Caki2 (cell line): ENCODE measurements at places on chromosomes 3 and 15. TPM values are rescaled to one million over a fixed set of nuclear protein-coding genes. Genes with fewer than 3 reads are reported as not detected.

DNA sequence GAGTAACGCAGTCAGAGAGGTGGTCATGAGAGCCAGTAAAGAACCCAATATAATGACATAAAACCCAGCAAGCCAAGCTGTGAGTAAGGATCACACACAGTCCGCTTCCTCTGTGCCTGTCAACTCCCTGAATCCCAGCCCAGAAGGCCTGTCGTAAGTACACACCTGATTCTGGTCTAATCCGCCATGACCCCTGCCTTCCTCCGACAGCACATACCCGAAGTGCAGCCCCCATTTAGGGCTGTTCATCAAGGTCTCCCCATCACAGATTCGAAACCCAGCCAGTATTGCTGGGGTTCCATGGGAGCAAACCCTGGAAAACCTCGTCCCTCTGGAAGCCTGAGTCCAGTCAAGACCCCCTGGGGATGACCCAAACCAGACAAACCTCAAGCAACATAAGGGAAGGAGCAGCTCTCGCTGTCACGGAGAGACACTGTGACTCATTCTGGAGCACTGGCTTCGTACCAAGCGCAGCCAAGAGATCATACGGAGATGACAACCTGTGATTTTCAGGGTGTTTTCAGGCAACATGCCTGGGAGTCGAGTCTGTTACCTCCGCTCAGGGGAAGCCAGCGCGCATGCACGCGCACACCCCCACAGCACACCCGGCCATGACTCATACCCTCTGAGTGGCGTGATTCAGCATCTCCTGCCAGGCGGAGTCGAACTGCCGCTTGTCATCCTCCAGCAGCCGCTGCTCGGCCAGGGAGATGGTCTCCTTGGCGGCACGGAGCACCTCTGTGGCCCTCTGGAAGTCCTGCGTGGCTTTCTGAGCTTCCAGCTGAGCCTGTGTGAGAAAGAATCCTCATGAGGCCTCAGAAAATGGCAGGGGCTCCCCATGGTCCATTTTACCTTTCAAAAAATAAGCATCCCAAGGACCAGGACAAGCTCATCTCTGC lies 63.0 kb downstream of the SH3BP5 start:
- peak; percentile 92 for DNase-seq

The ISLR gene
- total RNA-seq = not detected in 2 replicates

GRCh38 chr15:69712991-69713390 lies 260.4 kb downstream of the RPLP1 start:
- DNase-seq = no peak

- no peak for DNase-seq
Observed at GRCh38 chr3:56456117-56456516, 12.2 kb downstream of the ERC2 start.

The TBC1D21 gene
- total RNA-seq = not detected in 2 replicates

DNA sequence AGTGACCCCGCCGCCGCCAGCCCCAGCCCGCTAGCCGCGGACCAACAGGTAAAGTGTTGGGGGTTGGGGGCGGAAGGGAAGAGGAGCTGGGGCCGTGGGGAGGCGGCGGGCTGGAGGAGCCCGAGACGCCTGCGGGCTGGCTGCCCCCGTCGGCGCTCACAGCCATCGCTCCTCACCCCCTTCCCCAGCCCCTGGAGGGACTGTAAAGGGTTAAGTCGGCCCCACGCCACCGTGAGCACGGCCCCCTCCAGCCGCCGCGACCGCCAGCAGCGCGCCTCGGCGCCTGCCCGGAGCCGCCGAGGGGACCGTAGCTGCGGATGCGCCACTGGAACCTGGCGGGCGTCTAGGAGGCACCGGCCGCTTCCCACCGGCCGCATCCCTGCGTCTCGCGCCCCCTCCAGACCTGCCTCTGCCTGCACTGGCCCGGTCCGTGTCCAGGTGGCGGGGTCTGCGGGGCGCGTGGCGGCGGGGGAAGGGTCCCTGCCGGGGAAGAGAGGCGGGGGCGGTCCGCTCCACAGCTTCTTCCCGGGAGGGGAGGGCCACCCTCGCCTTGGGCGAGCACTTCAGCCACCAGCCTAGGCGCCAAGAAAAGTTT lies 522 bp downstream of the MED12L start:
- no peak for DNase-seq

GRCh38 chr3:134883697-134884385 lies 88.8 kb downstream of the EPHB1 start:
- peak; percentile 19 for DNase-seq

DNA sequence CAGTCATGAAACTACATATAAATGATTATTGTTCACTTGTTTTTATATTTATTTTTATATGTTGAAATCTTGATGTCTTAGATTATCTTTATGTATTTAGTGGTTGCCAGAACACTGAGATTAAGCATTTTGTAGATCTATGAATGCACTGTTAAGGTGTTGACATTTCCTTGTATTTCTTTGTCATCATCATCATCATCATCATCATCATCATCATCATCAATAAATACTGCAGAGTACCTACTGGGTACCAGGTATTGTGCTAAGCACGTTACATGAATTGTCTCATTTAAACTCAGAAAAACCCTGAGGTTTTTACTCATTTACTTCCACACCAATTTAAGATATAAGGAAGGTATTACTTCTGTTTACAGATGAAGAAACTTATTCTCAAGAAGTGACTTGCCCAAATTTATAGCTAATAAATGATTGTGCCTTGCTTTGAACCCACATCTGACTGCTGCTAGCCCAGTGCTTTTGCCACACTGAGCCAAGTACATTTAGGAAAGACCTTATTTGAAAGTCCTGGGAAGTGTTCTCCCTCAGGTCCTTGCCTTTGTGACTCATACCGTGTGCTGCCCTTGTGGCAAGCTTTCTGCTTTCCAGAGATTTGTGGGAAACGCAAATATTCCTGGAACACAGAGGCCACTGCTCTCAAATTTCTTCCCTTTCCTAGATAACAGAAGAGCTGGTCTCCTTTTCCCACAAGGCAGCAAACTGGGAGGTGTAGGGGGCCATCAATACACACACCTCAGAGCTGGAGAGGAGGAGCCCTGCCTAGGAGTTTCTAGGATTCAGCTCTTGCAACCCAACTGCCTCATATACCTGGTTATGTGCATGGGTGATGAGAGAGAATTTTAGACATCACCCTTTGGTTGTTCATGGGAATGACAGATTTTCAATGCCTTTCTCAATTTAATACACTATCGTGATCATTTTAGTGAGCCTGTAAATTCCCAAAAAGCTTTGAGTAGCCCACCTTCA lies 115.4 kb upstream of the C15orf61 start:
- DNase-seq = no peak

DNA sequence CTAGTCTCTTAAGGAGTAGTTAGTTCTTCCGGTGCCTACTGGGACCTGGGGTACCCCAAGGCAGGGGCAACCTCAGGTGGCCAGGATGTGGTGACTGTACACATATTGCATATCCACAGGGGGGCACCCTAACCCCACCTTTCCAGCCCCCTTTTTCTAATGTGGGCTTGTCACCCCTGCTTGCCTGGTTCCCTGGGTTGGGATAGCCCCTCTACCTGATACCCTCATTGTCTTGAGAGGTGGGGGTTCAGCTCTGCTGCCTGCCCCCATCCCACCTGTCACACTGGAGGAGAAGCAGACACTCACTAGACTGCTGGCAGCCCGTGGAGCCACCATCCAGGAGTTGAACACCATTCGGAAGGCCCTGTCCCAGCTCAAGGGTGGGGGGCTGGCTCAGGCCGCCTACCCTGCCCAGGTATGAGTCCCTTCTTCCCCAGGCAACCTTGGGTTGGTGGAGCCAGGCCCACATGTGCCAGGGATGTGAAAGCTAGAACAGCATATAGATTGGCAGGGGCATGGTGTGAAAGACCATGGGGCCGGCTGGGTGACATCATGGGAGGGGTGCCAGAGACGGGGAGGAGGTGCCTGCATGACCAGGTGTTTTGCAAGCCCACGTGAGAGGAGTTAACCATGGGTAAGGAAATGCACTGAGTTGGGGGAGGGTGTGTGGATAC lies 4.0 kb downstream of the GLYCTK start:
- DNase-seq = no peak

GRCh38 chr15:38867556-38867955 lies 302.9 kb upstream of the RASGRP1 start:
- DNase-seq = no peak

DNA sequence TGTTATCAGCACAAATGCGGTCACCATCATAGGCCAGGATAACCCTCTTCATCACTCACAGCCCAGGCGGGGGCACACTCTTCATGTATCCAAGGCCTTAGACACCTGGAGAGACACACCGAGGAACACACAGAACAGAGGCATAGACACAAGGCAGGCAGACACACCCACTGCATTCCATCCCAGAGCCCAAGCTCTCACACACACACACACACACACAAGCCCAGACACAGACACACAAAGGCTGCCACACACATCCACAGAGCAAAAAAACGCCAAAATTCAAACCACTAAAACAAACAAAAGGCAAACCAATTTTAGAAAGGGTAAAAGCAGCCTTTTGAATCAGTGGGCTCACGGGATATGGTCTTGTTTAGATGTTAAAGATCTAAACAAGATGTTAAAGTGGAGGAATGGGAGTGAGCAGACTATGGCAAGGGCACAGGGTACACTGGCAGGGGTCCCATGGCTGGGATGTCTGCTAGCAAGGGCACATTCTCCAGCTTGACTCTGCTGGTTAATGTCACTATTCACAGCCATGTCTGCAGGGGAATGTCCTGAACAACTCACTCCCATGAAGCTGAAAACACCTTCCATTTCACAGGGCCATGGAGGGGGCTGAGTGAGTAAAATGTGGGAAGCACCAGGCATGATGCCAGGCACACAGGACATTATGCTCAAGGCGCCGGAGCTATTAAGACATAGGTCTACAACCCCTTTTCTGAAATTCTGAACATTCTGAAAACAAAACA lies 14.9 kb upstream of the CRABP1 start:
- no peak for DNase-seq

DNA sequence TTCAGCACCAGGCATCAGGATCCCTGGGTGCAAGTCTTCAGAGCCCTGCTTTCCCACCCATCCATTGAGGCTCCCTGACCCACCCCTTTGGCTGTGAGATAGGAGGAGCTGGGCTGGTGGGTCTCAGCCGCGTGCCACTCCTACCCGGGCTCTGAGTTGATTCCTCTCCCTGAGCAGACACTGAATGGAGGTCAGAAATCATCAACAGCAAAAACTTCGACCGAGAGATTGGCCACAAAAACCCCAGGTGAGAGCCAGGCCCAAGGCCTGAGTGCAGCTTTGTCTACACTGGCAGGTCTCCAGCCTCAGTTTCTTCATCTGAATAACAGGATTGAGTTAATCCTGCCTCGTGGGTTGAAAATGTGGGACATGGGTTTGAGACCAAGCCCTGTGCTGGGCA lies 7.8 kb downstream of the TMEM43 start:
- no peak for DNase-seq

The THSD4 gene
- 9.0 and 9.8 TPM in 2 replicates for total RNA-seq

The IP6K2 gene
- total RNA-seq = 26.4 and 50.8 TPM in 2 replicates

- DNase-seq = no peak
Observed at GRCh38 chr15:77607894-77608261, 24.8 kb downstream of the LINGO1 start.
